ENCODE measurements at places on chromosomes 4 and X. TPM values are rescaled to one million over a fixed set of nuclear protein-coding genes. Genes with fewer than 3 reads are reported as not detected.

SAGE1 gene
- not detected for total RNA-seq

ATP11C gene
- 47.2 TPM for total RNA-seq

MTTP gene
- not detected for total RNA-seq

MSX1 gene
- total RNA-seq, result 0.22 TPM

TRIML2 gene
- not detected for total RNA-seq

F8A2 gene
- not detected for total RNA-seq

All from glutamatergic neuron (in vitro differentiated cells).